ENCODE measurements at places on chromosomes 16 and 17.

GRCh38 chr16:31718998-31719397 lies 154.6 kb upstream of the ZNF267 start:
- no peak for DNase-seq

- DNase-seq: no peak
Observed at GRCh38 chr17:82399601-82400101, 18.5 kb upstream of the HEXD start.

DNA sequence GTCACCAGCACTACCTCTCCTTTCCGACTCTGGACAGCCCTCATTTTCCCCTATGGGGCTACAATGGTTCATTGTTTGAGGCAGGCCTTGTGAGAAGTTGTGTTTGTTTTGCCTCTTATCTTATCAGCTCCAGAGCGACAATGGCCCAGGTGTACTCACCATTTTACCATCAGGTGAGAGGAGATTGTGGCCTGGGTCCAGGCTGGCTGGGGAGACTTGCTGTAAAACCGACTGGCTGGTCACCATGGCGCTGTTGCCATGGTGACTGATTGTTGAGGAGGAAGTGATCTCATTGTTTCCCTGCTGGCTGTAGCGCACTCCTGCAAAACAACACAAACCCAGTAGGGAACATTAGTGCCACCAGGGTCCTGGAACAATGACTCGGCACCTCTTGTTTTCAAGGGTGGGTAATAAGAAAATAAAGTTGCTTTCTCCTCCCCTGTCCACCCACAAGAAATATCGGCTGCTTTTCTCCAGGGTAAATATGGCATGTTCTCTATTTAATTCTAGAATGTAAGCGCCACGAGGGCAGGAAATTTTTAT lies 34.4 kb downstream of the HNF1B start:
- DNase-seq: no peak

DNA sequence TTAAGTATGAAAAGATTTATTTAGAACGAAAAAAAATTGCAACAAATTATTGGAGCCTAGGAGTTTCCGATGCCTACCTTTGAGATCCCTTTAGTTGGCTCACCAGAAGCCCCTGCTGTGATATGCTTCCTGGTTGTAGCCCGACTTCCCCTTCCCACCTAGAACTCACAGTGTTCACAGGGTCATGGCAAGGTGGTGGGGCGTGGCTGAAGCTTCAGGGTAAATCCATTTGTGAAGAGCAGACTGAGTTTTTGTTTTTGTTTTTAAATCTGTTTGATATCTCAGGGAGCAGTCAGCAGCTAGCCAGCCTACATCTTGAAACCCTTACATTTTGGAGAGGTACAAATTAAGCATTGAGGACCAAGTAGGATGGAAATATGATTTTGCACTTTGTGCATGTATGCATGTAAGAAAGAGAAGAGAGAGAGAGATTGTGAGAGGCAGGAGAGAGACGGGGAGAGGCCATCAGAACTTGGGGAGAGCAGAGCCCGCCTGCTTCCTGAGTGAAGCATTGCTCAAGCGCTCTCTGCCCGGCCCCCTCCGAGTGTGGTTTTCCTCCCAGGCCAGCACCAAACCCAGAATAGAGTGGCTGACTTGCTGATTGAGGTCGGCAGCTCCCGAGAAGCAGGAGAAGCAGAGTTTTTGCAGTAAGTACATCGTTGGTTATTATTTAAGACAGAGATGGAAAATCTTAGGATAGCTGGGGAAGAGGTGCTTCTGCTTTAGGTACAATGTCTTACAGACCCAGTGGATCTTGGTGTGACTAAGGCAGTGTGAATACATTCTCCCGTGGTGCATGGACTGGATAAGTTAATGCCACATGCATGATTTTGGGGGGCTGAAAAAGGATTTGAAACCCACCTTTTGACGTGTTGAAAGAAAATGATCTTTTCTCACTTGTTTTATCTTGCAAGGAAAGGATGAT lies 64.2 kb downstream of the SPECC1 start:
- peak; percentile 68 for DNase-seq

GRCh38 chr17:74485841-74486240 lies 19.4 kb downstream of the CD300A start:
- DNase-seq: peak; percentile 46

All from activated CD8-positive, alpha-beta memory T cell treated with anti-CD3 and anti-CD28 coated beads, Interleukin-2, amount 50 U/mL, for 48 hours (primary cell).